ENCODE measurements at places on chromosomes 7 and 10.

DNA sequence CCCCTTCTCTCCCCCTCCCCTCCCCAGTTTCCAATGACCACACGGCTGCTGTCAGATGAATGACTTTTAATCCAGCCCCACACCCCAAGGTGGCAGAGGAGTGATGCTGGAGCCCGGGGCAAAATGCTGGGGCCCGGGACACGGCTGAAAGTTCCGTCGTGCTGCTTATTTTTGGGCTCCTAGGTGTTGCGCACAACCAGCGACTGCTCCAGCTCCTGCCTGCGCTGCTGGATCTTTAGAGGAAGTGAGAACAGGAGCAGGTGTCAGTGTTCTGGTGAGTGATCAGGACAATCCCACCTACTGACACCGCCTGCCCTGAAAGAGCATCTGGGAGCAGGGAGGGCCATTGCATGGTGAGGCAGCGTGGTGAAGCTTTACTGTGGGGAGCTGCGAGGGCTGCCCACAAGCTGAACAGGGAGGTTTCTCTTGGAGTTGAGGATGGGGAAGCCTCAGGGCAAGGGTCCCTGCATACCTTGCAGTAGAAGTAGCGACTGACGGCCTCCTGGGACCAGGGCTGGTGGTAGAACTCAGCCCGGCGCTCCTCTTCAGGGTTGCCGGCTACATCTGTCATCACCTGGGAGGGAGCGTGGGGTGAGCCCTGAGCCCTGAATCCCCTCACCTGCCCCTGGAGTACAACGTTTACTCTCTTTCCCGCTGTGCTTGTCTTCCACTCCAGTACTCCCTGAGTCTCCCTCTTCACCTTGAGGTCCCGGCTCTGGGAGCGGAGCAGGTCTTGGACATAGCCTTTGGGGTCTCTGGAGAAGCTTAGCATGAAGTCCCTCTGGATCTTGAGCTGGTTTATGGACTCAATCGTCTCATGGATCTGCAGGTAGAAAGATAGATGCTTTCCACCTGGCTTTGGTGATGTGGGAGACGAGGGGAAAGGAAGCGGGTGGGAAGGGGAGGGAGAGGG is 6.9 kb downstream of the CHPF2 start:
- DNase-seq, result no peak

- DNase-seq, result no peak
Measured at GRCh38 chr10:103451091-103451813, 918 bp downstream of the CALHM2 start.

DNA sequence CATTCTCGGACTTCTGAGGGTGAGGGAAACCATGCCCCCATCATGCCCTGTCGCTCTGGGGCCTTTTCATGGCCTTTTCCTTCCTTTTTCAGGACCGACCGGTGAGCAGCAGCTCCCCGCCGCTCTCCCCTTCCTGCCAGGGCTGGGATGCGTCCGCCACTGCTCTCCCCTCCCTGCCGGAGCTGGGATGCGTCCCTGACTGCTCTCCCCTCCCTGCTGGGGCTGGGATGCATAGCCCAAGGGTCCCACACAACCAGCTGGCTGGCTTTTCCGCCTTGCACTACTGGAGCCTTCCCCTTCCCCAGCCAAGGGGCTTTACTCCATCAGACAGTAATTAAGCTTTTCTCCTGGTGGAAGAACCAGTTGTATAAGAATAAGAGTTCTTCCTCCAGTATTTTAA is 129.7 kb upstream of the COBL start:
- no peak for DNase-seq

DNA sequence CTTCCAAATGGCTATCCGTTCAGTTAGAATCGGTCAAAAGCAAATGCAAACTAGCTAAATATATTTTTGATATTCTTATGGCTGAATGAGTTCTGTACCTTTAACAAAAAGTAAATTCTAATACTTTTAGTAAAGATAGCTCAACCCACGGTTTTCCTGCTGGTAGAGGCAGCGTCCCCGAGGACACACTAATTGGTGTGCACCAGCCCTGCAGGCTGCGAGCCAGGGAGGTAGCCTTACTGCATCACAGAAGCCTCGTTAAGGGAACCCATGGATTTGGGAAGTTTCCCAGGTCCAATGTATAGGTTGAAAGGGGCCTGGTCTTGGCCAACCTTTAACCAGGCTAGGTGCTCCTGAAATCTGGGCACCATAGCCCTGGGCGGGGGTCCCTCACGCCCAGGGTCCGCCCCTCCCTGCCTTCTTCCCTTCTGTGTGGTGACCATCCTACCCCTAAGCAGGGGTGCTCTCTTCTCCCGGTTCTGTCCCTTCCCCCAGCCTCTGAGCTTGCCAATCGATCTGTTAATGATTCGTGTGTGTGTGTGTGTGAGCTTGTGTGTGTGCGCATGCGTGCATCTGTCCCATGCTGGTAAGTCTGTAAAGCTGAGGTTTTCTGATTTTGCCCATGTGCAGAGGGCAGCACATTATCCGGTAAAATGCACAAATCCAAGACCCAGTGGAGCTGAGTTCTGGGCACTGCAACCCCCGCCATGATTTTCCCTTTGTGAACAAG is 191.7 kb downstream of the TCERG1L start:
- DNase-seq, result no peak

DNA sequence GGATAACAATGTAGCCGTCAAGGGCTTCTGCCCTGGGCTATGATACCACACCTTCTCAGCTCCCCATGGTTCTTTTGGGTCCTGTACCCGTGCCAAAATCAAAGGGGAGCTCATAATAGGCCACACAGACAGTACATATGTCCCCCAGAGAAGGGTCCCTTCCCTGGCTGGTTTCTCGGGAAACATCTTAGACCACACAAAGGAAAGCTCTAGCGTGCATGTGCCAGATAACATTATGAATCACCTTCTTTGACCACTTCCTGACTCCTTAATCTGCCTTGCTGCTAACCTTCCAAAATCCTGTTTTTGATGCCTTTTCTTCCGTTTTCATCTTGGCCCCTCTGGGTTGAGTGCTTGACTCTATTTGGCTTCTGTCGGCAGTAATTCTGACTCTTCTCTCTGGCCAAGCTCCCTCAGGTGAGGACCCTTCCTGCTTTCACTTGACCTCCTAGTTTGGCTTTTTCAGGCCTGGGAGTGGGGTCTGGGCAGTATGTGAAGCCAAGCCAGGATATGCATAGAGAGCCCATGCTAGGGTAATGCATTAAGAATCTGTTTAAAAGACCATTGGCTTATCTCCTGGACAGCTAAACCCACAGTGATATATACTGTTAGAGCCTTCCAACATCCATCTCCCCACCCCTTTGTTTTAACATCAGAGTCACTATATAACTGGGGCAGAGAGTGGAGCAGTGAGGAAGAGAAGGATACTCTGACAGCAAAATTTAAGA is 84.8 kb downstream of the ANLN start:
- DNase-seq, result no peak

DNA sequence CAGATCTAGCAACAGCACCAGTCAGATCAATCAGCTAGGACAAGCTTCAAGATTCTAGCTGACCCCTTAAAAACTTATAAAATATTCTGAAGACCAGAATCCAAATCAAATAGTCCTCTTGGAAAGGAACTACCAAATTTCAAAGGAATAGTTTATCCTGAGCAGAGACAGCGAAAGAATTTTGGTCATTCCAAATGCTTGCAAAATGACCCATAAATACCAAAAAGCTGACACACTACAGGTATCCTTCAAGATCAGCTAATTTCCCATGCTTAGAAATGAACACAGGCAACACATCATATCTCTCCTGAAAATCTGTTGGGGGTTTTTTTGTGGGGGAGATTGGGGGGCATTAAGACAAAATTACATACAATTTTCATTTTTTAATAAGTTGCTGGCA is 78.8 kb downstream of the PDSS1 start:
- DNase-seq, result no peak
